Activated B cell treated with CpG ODN at 0.5 μM for 24 hours (primary cell): ENCODE measurements at places on chromosomes 6 and 20. TPM values are rescaled to one million over a fixed set of nuclear protein-coding genes. Genes with fewer than 3 reads are reported as not detected.
A peak's percentile ranks its signal among the peaks of the same experiment; 100 is the strongest.

The KCNK17 gene
- not detected in 2 replicates for total RNA-seq

The PTK6 gene
- total RNA-seq, result 0.49 and 0.69 TPM in 2 replicates

The OXT gene
- not detected in 2 replicates for total RNA-seq

The F13A1 gene
- total RNA-seq, result 0.69 and 0.75 TPM in 2 replicates

The SEC23B gene
- 52.0 and 56.6 TPM in 2 replicates for total RNA-seq

The SGK1 gene
- 32.8 and 36.2 TPM in 2 replicates for total RNA-seq

The ADAM33 gene
- total RNA-seq, result not detected in 2 replicates

The C4A gene
- total RNA-seq, result 4.6 and 6.8 TPM in 2 replicates

The UBD gene
- not detected in 2 replicates for total RNA-seq

The C6orf132 gene
- not detected in 2 replicates for total RNA-seq

- DNase-seq, result peak; percentile 28
Observed at GRCh38 chr6:37583261-37583660, 83.6 kb upstream of the CCDC167 start.

GRCh38 chr6:55729665-55730064, 145.7 kb downstream of the BMP5 start:
- DNase-seq, result no peak

DNA sequence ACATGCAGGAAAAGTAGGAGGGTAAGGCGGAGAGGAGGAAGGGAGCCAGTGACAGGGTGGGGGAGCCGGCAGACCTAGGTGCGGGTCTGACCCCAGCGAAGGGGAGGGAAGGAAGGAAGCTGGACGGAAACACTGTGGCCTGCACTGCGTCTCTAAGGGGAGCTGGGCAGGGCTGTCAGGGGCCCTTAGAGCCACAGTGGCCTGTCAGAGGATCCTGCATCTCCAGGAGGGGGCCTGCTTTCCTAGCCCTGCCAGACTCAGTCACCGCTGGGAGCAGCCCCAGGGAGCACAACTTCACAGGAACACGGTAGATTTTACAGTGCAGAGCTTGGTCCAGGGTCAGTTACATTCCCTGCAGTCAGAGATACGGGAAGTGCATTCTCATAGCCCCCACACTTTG, 118.2 kb downstream of the PACRG start:
- no peak for DNase-seq

DNA sequence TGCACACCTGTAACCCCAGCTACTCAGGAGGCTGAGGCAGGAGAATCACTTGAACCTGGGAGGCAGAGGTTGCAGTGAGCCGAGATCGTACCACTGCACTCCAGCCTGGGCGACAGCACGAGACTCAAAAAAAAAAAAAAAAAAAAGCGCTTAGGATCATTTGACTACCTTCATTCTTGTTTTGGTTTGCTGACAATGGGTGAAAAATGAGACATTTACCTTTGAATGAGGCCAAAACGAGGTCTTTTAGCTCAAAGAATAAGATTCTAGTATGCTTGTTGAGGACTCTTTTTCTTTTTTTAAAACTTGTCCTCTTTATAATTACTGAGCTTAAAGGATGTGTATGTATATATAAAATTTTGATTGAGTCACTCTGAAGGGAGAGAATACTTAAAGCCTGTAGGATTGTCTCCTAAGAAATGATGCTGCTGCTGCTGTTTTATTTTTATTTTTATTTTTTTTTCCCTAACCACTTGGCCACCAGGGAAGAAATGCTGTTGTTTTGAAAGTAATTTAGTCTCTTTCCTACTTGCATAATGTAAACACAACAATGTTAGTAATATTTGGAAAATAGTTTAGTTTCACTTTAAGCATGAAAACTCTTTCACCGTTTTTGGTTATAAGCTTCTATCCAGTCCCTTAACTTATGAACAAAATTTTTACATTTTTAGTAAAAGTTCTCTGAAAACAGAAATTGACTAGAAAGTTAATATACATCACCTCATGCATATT, 7.9 kb downstream of the UBR2 start:
- DNase-seq, result no peak

DNA sequence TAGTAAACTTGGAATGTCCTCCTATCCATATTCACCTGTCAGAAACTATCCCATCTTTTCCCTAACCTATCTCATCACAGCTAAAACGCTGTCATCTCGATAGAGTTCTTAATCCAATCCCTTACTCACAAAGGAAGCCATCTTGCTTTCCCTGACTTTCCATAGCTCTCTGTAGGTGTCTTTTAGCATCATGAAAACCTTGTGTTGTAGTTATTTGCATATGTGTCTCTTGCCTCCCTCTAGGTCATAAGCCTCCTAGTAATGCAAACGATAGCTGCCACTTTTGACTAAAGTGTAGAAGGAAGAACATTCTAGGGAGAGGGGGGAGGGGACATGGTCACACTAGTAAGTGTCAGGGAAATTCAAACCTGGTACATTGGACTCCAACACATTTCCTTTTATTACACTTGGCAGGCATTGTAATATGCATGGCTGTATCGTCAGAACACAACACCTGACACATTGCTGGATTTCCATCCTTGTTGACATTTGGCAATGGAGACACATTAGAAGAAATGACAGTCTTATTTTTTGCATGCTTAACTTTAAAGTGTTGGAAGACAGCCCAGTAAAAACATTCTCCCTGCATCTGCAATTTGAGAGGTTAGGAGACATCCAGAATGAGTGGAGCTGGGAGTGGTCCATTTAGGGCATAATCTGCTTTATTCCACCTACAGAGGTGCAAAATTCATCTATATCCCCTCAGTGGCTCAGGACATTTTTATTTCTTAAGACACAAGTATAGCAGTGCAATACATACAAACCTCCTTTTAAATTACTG, 283.4 kb downstream of the HAO1 start:
- no peak for DNase-seq

DNA sequence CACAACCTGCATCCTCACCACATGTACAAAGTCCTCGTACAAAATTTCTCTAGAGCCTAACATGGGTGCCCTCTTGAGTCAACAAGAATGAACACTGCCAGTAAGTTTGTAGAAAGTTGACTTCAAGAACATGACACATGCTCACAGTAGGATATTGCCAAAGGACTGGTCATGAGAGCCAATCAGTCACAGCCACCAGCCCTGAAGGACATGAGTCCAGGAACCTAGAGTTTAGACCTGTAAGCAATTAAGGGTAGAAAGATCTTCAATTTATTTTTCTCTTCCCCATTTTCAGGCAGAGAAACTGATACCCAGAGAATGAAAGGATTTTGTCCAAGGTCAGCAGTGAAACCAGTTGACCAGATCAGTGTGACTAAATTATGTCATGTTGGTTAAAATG, 96.1 kb downstream of the MAFB start:
- no peak for DNase-seq

- no peak for DNase-seq
Observed at GRCh38 chr20:15918631-15919030, 654.6 kb downstream of the KIF16B start.

- DNase-seq, result no peak
Observed at GRCh38 chr6:125888989-125889656, 67.4 kb upstream of the HINT3 start.

DNA sequence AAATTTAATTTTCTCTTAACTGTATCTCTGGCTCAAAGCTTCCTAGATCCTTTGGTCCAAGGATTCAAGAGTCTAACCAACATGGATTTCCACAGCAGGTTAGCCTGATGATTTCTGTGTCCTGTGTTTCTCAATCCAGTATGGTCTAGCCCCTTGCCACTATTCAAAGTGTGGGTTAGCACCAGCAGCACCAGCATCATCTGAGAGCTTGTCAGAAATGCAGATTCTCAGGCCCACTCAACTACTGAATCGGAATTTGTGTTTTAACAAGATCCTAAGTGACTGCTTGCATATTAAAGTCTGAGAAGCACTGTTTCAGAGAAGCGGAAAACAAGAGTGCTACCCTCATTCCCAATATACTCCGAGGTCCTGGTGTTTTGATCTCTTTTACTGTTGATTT, 133.8 kb upstream of the PRDM1 start:
- no peak for DNase-seq

GRCh38 chr6:21309807-21310221, 283.7 kb upstream of the SOX4 start:
- no peak for DNase-seq

GRCh38 chr6:137147195-137147594, 26.2 kb downstream of the IL22RA2 start:
- DNase-seq, result no peak

- no peak for DNase-seq
Observed at GRCh38 chr20:49687595-49688567, 25.8 kb downstream of the B4GALT5 start.

DNA sequence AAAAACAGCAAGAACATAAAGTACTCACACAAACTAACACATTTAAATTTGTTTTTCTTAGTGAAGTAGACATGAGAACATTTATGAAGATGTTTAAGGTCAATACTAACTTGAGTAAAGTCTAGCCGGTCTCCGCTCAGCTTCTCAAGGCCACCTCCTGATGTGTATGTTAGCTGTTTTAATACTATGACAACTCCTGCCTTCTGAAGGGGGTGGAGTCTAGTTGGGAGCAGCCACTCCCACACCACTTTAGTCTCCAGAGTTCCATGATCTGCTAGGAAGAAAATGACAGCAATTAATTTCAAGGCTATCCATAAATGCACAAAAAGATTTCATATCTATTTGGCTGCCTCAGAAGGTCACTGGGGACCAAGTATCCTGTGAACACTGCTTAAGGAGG, at the start of gene GSTA3:
GSTA3 (minus strand) TSS at position 168 of the 400 bp plus-strand sequence. CDS start 3,864 bp downstream, outside the sequence.
- DNase-seq, result no peak

- DNase-seq, result no peak
Observed at GRCh38 chr6:154522576-154522975, 12.1 kb upstream of the CNKSR3 start.

DNA sequence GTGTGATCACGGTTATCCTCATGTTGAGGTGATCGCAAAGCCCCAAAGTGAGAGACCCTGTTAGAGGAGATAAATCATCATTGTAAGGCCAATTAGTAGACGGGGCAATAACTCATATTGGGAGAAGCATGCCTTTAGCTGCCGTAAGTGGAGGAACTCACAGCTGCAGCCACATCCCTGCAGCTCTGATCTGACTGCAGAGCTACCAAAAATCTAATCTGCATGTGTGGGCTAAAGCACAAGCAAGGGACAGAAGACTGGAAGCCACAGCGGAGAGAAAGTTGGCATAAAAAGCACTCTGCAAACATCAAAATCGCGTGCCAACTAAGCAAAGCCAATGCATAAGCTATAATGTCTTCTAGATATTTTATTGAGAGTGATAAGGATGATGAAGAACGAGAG, 79.8 kb downstream of the TBC1D7 start:
- no peak for DNase-seq

DNA sequence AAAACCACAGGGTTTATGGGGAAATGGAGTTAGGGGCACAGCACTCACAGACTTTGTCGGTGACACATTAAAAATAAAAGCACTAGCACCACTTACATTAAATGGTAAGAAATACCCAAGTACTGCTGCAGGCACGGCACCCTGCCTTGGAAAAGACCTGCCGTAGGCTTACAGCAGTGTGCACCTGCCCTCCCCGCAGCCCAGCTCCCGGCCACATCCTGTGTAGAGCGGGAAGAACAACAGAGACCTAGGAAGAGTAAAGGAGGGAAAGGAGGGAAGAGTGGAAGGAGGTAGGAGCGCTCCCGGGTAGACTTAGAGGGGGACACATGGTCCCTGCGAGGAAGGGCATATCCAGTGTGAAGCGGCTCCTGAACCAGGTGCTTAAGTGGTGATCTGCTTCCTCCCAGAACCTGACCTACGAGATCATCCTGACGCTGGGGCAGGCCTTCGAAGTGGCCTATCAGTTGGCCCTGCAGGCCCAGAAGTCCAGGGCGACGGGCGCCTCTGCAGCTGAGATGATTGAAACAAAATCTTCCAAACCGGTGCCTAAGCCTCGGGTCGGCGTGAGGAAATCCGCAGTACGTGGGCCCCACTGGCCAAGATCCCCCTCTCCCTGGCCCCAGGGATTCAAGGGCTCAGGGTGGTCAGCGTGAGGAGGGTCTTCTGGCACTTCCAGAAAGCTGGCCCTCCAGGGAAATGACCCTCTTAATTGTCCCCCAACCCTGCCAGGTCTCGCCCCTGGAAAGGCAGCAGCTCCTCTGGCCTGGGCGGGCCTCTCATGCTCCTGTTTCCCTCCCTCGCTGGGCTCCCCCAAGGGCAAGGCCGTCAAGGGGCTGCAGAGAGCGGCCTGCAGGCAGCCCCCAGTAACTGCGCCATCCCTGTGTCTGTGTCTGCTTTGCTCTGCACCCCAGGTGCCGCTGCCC, 55.5 kb downstream of the TCP11 start:
- no peak for DNase-seq

DNA sequence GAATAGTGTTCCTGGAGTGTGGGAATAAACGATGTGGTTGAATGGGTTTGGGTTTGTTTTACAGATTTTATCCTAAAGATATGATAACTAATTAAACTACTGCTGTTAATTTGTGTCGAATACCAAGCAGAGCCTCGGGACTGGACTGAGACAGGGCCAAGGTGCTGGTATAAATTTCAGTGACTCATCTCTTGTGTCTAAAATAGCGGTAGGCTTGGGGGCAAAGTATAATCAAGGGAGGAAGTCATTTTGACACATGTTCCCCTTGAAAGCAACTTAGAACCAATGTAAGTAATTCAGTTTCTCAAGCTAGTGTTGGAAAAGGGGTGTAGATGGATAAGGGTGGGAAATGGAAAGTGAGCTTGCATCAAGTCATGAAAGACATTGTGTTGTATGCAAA, 108.4 kb downstream of the PLCB4 start:
- DNase-seq, result no peak

GRCh38 chr20:10788877-10789276, 115.1 kb upstream of the JAG1 start:
- DNase-seq, result no peak

DNA sequence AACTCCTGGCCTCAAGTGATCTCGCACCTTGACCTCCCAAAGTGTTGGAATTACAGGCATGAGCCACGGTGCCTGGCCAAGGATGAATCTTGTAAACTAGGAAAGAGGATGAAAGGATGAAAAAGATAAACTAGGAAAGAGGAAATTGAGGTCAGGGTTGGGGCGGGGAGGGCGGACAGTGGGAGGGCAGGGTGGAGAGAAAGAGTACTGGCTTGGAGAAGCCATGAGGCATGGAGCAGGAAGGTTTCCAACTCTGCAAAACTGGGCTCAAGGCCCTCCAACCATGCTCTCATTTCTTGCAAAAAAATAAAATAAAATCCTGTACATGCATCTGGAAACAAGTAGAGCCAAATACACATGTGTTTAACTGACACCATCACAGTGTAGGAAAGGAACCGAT, 256.6 kb upstream of the SGK1 start:
- no peak for DNase-seq

GRCh38 chr6:20922743-20923142, 388.5 kb downstream of the CDKAL1 start:
- DNase-seq, result no peak

- no peak for DNase-seq
Observed at GRCh38 chr20:54083459-54083858, 13.1 kb upstream of the BCAS1 start.

- DNase-seq, result no peak
Observed at GRCh38 chr6:126176282-126176681, 163.6 kb upstream of the CENPW start.
